ENCODE measurements at places on chromosomes 11 and 22. TPM values are rescaled to one million over a fixed set of nuclear protein-coding genes. Genes with fewer than 3 reads are reported as not detected.

Gene POGLUT3
- total RNA-seq, result 22.0 TPM

Gene LINC01488
- not detected for total RNA-seq

Gene C22orf23
- total RNA-seq, result 0.44 TPM

Gene SAA4
- total RNA-seq, result not detected

Gene PANX2
- 10.3 TPM for total RNA-seq

Gene DDX25
- 8.4 TPM for total RNA-seq

Gene OR52E1
- total RNA-seq, result not detected

Gene ARFGAP2
- 73.3 TPM for total RNA-seq

Gene RAB36
- total RNA-seq, result 2.6 TPM

Gene GGTLC3
- not detected for total RNA-seq

Gene PNPLA3
- total RNA-seq, result 52.6 TPM
